ENCODE measurements at places on chromosomes 5 and 9.

DNA sequence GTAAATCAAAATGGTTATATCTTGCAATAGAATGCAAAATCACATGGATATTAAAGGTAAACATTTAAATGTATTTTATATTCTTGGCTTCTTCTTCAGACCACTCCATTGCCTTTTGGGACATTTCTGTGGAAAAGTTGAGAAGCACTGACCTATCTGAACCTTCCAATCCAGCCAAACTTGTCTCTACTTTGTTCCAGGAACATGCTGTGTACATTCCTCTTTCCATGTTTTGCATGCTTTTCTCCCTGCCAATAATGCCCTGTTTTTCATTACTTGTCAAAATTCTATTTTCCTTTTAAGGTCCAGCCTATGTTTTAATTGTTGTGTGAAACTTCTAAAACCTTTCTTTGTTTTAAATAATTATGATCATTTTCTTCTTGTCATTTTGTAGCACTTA, 28.3 kb downstream of the JAK2 start:
- no peak for DNase-seq

- no peak for DNase-seq
Measured at GRCh38 chr9:127140842-127141675, 18.6 kb upstream of the ANGPTL2 start.

DNA sequence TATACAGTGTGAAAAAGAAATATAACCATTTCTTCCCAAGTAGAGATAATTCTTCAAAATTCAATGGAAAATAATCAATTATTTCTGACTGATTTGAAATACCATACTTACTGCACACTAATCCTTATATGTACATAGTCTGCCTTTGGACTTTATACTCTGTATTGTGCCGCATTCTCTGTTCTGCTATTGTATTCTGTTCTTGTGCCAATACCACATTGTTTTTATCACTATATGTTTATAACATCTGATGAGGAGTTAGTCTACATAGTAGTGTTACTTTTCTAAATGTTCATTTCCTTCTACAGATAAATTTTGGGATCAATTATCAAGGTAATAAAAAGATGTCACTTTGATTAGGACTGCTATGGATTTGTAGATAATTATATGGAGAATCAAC, 16.7 kb upstream of the ZNF462 start:
- DNase-seq = no peak

- DNase-seq = peak; percentile 77
Measured at GRCh38 chr9:126985870-126986498, 71.4 kb downstream of the RALGPS1 start.

- DNase-seq = no peak
Measured at GRCh38 chr9:9574080-9574479, 1038.7 kb downstream of the PTPRD start.

- DNase-seq = no peak
Measured at GRCh38 chr5:111847052-111847925, 90.3 kb upstream of the NREP start.

DNA sequence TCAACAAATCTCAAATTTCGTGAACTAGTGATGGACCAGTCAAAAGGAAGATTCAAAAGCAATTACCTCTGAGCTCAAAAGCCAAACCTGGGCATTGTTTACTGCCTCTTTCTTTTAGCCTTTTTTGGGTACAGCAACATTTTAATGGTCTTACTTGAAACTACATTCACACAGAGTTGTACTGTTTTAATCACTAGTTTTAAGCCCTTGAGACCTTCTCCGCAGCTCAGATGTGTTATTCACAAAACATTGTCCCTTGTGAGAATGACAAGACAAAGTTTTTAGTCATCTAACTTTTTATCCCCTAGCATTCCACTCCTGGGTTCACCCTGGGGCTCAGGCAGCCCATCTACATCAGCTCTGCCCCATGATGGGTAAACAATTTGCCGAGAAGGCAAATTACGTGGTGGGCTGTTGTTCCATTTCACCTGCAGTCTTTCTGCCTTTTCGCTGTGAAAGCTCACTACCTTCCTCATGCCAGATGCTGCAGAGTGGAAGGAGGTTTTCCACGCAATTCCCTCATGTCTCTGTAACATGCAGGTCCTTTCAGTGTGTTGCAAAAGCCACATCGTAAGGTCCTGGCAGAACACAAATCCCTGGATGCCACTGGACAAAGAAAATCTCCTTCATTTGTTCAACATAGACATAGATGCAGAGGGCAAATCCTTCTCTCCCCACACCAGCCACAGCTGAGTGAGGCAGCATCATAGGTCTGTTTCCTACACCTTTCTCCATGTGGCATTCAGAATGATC, 175.7 kb downstream of the EBF1 start:
- DNase-seq = no peak

DNA sequence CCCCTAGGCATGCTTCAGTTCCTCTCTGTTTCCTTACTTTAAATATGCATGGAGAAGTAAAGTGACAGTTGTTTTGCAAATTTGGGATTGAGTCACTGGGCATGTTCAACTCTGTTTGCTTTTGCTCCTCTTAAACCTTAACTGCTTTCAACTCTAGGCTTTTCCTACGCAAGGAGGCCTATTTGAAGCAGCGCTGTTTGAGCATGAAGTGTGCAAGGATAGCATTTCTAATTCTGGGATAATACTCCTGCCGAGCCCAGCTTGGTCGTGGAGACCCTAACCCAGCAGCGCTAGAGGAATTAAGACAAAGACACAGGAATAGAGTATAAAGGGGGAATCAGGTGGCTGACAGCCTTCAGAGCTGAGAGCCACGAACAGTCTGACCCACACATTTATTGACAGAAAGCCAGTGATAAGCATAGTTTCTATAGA, 803.4 kb upstream of the CDH10 start:
- no peak for DNase-seq

DNA sequence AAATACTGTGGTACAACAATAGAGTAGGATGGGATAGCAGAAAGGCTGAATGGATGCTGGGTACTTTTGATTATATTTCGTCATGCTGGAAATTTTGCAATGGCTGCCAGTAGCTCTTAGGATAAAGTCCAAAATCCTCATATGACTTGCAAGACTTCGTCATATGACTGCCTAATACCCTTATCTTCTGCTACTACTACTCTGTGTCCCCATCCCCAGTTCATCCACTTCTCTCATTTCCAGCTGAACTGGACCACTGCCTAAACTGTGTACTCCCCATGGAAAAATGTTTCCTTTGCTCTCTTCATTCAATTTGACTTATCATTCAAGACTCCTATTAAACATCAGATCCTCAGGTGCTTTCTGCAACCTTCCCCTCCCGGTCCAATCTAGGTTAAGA, 212.9 kb downstream of the BRINP1 start:
- no peak for DNase-seq

DNA sequence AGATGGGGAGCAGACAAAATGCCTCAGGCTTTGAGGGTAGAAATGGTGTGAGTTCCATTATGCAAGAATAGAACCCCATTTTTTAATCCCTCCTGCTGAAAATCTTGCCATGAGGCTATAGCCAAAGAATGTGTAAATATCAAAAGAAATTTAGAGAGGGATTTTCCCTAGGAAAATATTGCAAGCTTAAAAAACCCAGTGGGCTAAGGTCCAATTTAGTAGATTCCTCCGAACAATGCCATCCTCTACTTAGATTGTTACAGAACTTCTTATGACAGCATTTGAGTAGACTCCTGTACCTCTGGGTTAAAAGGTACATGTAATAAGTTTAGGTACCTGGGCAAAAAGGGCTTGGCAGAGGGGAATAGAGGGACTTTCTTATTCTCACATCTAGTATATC, 138.4 kb downstream of the GHR start:
- DNase-seq = no peak

DNA sequence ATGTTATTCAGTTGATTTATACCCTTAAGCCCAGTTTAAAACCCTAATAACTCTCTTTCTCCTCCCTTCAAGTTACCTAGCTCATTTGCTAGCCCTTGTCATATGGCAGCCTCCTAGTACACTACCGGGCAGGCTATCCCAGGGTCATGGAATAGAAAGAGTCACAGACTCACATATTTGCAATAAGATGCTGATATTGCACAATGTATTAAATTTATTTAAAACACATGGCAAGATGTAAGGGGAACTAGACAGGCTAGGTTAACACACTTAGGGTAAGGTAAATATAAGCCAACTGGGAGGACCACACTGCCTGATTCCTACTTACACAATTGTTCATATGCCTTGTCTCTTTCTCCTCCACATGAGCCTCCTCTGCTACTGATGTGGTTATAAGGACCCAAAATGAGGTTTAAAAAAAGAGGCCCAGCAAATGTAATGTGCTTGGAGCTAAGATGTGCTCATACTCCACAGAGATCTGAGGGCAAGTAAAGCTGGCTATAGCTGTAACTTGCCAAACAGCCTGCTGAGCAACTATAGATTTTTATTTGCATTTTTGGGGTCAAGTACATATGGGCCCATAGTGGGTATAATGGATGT, 130.0 kb downstream of the ENC1 start:
- DNase-seq = no peak

GRCh38 chr5:102794677-102795331, 39.7 kb downstream of the PAM start:
- no peak for DNase-seq
